ENCODE measurements at places on chromosomes 2 and 18.
A peak's percentile ranks its signal among the peaks of the same experiment; 100 is the strongest.

DNA sequence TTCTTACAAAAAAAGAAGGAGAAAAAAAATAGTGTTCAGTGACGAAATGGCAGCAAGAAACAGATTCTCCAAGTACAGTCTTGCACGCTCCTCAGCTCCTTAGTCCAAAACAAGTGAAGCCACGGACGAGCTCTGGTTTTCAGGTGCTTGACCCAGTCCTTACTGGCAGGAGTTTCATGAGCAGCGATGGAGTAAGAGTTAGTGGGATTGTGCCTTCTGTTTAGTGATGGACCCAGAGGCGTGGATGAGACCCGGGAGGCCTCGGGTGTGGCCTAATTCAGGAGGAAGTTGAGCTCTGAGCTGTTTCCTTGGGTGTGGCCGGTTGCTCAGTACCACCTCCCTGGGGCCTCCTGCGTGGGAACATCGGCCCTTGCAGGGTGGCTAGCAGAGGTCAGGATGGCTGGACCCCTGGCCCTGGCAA lies 52.0 kb downstream of the KIF5C start:
- DNase-seq, result no peak

- no peak for DNase-seq
Observed at GRCh38 chr2:150963336-150963735, 298.3 kb downstream of the RBM43 start.

- peak; percentile 8 for DNase-seq
Observed at GRCh38 chr18:58473071-58473470, 155.8 kb downstream of the ALPK2 start.

DNA sequence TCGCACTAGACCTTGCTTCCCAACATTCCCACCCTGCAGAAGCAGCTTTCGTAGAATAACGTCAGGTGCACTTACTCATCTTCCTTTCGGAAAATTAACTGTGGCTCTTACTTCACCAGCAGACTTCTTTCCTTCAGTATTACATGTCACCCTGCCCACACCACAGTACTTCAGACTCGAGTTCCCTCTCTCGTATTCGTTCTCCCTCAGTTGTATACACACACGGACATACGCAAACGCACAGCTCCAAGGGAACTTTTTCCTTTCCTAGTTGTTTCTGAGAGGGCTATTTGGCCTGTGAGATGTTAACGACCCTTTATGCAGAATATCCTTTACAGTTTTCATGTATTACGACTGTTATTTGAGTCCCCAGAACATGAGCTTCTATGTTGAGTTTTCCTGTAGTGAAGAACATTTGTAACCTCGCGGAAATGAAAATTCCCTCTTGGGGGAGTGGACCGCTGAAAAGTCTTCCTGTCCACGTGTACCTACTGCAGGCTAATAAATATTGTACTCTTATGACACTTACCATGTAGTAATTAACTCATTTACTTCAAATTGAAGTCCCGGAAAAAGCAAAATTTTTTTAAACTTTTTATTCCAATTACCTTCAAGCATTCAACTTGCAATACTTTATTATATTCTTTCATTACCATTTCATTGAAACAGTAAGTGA lies 908 bp downstream of the ERLEC1 start:
- DNase-seq, result peak; percentile 25

- DNase-seq, result no peak
Observed at GRCh38 chr18:12066910-12067511, 26.6 kb upstream of the ANKRD62 start.

DNA sequence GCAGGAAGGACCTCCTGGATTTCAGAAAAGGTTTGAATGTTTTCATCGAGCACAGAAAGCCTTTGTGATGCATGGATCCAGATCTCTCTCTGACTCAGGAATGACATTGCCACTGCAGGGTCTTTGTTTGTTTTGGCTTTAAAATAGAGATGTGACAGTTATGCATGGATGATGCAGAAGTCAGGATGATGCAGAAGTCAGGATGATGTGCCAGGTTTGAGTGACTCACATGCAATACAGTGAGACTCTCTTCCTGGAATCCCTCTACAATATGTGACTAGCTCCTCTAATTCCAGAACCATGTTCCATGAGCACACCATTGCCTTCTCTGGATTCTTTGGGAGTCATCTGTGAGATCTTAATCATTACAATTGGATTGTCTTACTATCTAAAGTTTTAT lies 177.9 kb upstream of the RAB6C start:
- DNase-seq, result no peak

- no peak for DNase-seq
Observed at GRCh38 chr2:233233618-233234230, 17.7 kb upstream of the ATG16L1 start.

GRCh38 chr2:69720404-69720803 lies 21.5 kb upstream of the ANXA4 start:
- peak; percentile 39 for DNase-seq

GRCh38 chr2:164522561-164522981 lies 98.7 kb downstream of the GRB14 start:
- DNase-seq, result no peak

- DNase-seq, result no peak
Observed at GRCh38 chr2:109353806-109354745, 225.1 kb downstream of the SH3RF3 start.

- DNase-seq, result no peak
Observed at GRCh38 chr2:235146206-235146605, 194.4 kb downstream of the SH3BP4 start.

- no peak for DNase-seq
Observed at GRCh38 chr18:9876212-9876866, 9.4 kb upstream of the TXNDC2 start.

- DNase-seq, result peak; percentile 69
Observed at GRCh38 chr2:36672199-36672598, 24.3 kb upstream of the VIT start.

DNA sequence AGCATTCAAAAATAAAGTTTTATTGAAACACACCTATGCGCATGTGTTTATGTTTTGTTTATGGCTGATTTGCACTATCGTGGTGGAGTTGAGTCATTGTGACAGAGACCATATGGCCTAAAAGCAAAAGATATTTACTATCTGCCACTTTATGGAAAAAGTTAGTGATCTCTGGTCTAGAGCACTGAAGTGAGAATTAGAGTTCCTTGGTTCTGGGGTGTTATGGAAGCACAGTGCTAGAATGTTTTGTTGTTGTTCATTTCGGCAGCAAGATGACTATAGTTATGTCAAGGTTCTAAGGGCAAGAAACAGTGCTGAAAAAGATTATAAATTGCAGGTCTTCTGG lies 416.5 kb downstream of the SLC4A3 start:
- no peak for DNase-seq

DNA sequence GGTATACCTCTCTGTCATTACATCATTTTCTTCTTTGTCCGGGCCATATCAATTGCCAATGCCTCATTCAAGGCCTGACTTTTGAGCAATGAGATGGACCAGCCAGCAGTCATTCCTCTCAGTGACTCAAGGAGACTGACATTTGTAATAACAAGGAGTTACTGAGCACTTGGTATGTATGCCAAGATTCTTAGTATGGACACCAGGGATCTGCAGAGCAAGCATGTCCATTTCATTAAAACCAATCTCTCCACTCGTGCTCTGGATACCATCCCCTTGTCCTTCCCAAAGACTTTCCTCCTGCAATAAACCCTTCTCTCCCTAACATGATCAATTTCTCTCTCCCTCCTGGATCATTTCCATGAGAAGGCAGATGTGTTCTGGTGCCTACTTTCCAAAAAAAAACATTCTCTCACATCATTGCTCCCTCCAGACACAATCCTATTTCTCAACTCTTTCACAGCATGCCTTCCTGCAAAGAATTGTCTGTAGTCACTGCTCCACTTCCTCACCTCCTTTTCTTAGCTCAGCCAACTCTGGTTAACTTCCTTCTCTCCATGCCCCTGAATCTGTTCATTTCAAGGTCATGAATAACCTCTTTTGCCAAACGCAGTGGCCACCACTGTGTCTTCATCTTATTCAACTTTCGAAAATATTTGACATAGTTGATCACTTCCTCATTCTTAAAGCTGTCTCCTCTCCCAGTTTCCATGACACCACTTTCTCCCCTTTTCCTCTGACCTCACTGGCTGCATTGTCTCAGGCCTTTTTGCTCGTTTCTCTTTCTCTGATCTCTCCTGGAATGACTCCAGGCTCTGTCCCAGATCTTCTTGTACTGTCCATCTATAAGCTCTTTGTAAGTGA lies 102.8 kb upstream of the CYP1B1 start:
- DNase-seq, result peak; percentile 97

DNA sequence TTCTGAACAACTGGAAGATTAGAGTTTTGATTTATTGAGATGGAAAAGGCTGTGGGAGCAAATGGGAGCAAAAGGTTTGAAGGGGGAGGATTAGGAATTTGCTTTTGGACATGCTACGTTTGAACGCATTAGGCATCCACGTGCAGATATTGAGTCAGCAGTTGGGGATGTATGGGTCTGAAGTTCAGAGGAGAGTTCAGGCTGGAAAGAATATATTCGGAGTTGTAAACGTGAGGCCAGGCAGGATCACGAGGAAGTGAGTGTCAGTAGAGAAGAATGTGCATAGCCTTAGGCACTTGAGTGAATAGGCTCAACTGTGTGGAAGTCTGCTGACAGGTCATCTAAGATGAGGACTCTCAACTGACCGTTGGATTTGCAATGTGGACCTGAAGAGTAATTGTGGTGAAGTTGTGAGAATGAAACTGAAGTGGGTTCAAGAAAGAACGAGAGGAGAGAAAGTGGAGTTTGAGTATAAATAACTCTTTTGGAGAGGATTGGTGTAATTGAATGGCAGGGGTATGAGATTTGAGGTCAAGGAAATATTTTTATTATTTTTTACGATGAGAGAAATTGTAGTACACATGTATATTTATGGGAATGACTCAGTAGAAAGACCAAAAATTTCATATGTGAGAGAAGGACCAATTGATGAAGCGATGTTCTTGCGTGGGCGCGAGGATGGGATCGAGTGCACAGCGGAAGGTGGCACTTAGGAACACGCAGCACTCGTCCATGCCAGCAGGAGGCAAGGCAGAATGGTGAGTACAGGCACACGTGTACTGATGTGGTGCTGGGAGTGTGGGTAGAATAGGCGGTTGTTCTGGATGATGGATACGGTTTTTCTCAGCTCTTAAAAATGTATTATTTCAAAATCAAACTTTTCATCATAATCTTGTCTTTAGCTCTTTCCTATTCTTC lies 40.5 kb upstream of the POLE4 start:
- peak; percentile 60 for DNase-seq

GRCh38 chr2:4391013-4391412 lies 687.6 kb downstream of the DCDC2C start:
- no peak for DNase-seq

GRCh38 chr2:60830991-60831390 lies 50.4 kb upstream of the REL start:
- DNase-seq, result no peak

- DNase-seq, result no peak
Observed at GRCh38 chr2:17303521-17303920, 214.7 kb downstream of the RAD51AP2 start.

GRCh38 chr18:13265008-13265910 lies 46.7 kb downstream of the LDLRAD4 start:
- no peak for DNase-seq

DNA sequence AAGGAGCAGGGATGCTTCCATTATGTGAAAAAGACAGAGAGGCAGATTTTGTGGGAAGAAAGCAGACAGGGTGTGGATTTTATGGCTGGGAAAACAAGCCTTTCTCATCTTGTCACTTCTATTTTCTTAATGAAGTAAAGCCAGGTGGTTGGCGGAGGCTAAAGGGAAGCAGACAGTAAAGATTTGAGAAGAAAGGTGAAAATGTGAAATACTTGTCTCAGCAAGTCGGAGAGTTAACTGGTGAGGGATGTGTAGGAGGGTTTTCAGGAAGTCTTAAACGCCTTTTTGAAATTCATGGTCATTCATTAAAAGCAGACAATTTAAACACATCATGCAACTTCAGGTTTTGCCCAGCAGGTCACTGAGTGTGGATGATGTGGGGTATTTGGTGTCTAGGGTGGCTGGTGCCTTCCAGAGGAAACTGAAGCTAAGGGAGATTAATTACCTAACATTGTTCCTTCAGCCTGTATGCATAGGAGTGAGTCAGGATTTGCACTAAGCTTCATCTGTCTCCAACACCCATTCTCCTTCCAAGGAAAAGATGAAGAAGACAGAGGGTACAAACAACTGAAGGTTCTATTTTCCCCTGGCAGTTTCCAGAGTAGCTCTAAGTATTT lies 20.7 kb downstream of the SLC14A2 start:
- no peak for DNase-seq

GRCh38 chr2:150109028-150109427 lies 378.4 kb downstream of the RND3 start:
- DNase-seq, result no peak

GRCh38 chr18:31760695-31761094 lies at the start of gene SLC25A52:
SLC25A52 (minus strand) TSS chr18:31760880; CDS start chr18:31760661, 219 bp downstream.
- DNase-seq, result no peak

GRCh38 chr2:32168513-32168912 lies 2.8 kb downstream of the SLC30A6 start:
- no peak for DNase-seq

DNA sequence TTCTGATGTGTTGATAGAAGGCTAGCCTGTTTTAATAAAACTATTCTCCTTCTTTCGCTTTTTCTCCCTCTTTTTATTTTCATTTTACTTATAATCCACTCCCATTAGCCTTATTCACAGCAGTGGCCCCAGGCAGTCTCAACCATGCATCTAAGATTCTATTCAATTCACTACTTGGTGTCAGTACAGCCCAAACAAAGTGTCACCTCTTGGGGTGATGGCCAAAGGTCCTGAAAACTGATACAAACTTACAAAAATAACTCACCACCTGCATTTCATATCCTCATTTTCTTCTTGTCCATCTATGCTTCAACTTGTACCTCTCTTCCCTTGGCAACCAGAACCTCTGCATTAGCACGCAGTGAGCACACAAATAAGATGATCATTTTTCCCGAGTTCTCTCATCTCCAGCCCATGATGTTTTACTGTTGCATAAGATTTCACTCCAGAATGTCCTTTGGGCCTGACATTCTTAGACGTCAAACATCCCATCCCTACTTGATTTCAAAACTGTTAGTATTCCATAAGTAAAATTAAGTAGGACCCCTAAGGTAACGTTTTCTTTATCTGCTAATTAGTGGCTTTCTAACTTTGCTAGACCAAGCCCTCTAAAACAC lies 559.3 kb upstream of the TNP1 start:
- DNase-seq, result no peak

DNA sequence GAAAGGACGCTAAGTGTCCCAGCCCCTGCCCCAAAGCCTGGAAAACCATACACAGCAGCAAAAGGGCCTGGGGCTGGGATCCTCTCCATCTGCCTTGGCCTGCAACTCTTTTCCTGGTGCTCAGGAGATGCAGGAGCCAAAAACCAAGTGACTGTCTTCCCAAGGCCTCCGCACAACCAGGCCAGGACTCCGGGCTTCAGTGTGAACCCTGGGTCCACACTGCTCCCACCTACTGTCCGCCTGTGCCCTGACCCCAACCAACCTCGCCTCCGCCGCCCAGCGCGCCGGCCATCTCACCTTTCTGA lies 1.1 kb downstream of the FEV start:
- no peak for DNase-seq

- DNase-seq, result no peak
Observed at GRCh38 chr18:13531681-13532325, 194.6 kb downstream of the FAM210A start.

Measured in fibroblast of pulmonary artery (primary cell).